ENCODE measurements at places on chromosomes 16 and 17.

- DNase-seq: no peak
Measured at GRCh38 chr17:32878211-32878610, 1.3 kb upstream of the MYO1D start.

DNA sequence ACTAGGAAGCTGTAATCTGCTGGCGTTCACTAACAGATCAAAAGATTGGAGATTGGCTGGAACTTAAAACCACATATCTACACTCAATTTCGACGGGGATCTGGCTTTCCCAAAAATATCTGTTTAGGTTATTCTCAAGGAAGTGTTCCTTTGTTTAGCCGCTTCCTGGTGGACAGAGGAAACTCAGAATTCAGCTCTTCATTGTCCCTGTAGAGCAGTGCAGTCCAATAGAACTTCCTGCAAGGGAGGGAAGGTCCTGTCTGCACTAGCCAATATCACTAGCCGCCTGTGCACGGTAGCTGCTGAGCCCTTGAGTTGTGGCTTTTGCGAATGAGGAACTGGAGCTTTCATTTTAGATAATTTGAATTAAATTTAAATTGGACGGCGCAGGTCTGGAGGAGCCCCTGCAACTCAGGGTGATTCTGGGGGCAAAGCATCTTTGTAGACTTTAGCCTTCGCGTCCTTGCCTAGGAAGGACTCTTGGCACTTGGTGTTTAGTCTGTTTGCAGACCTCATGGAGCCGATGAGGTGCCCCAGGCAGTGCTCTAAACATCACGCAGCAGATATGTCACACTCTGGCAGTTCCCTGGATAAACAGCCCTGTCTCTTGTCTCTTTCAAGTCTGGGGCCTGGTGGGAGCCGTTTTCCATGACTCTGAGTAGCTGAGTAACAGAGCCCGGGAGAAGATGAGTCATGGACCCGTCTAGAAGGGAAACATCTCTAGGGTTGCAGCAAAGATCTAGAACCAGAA, 122.2 kb downstream of the CCDC182 start:
- no peak for DNase-seq

- no peak for DNase-seq
Measured at GRCh38 chr17:27256225-27257030, 37.5 kb upstream of the WSB1 start.

GRCh38 chr16:89017543-89018281, 40.7 kb upstream of the CBFA2T3 start:
- DNase-seq: no peak

GRCh38 chr17:77145612-77146245, 5.0 kb downstream of the SEC14L1 start:
- no peak for DNase-seq

GRCh38 chr17:40097931-40098845, 2.2 kb downstream of the NR1D1 start:
- no peak for DNase-seq

DNA sequence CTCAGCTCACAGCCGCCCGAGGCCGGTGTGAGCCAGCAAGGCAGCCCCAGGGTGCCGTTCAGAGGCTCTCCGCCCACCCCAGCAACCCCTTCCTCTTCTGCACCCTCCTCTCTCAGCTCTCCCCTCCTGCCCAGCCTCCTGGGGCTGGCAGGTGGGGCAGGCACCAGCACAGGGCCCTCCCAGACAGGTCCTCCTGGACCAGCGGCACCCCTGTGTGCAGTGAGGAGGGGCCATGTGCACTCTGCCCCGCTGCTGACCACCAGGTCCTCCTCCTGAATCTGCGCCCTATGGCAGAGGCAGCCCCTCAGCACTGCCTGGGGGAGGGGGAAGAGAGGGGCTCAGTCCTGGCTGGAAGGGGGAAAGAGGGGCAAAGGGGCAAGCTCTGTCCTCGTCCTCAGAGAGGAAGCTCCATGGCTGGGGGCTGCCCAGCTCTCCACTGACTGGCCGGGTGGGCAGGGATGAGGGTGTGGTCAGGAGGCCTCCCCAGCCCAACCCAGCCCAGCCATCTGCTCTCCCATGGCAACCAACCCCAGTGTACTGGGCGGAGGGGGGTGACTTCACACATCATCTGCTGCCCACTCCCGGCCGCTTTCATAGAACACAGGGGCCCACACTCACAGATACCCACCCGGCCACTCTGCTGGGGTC, 5.4 kb upstream of the BCAR1 start:
- DNase-seq: no peak

- DNase-seq: no peak
Measured at GRCh38 chr16:24652209-24652712, 77.2 kb upstream of the TNRC6A start.

All from activated CD8-positive, alpha-beta memory T cell treated with anti-CD3 and anti-CD28 coated beads for 4 hours (primary cell).